ENCODE measurements at places on chromosomes 7 and 10. TPM values are rescaled to one million over a fixed set of nuclear protein-coding genes. Genes with fewer than 3 reads are reported as not detected.

GRCh38 chr10:131089861-131090260, 221.7 kb downstream of the TCERG1L start:
- H3K4me1 ChIP-seq, result no peaks in the 10 kb centered on the region
- no peak overlapping the region for H3K27ac ChIP-seq
- H3K4me3 ChIP-seq, result no peak overlapping the region
- DNase-seq, result no peak
- H3K36me3 ChIP-seq, result no peaks in the 10 kb centered on the region
- no peaks in the 10 kb centered on the region for H3K27me3 ChIP-seq

- H3K36me3 ChIP-seq, result no peaks in the 10 kb centered on the region
- H3K4me3 ChIP-seq, result no peak overlapping the region
- no peaks in the 10 kb centered on the region for H3K4me1 ChIP-seq
- H3K27me3 ChIP-seq, result no peaks in the 10 kb centered on the region
These were observed 44.7 kb downstream of the MYO3A start for GRCh38 chr10:25978771-25979170.

- H3K4me3 ChIP-seq, result no peak overlapping the region
- no peaks in the 10 kb centered on the region for H3K36me3 ChIP-seq
- H3K27me3 ChIP-seq, result no peaks in the 10 kb centered on the region
- H3K27ac ChIP-seq, result no peak overlapping the region
- no peak for DNase-seq
- H3K4me1 ChIP-seq, result peaks cover 23% of the 10 kb centered on the region
These were observed 98.2 kb downstream of the SORBS1 start for GRCh38 chr10:95462740-95463667.

GRCh38 chr10:32347363-32348022, 535 bp upstream of the EPC1 start:
- H3K4me3 ChIP-seq, result peak overlapping the region; percentile 97
- H3K27me3 ChIP-seq, result no peaks in the 10 kb centered on the region
- H3K27ac ChIP-seq, result peak overlapping the region; percentile 100
- peaks cover 24% of the 10 kb centered on the region for H3K36me3 ChIP-seq
- H3K4me1 ChIP-seq, result peaks cover 4% of the 10 kb centered on the region
- no peak for DNase-seq

The ARMC3 gene
- total RNA-seq, result not detected

The MOSPD3 gene
- 13.8 TPM for total RNA-seq

DNA sequence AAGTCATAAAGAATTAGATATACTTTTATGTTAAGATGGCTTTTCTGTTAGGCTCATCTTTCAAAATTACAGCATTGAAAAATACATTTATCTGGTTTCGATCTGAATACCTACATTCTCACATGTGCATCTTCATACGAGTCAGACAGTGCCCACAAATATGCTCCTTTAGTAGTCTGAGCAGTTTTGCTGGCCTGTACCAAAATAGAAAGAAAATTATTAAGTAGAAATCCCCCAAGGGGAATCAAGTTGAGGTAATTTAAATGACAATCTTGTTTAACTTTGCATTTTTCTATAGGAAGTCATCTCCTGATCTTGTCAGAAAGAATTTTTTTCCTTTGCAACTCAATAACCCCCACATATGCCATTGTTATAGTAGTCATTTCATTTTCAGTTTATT, 287.4 kb upstream of the SEMA3D start:
- no peaks in the 10 kb centered on the region for H3K4me1 ChIP-seq
- H3K27ac ChIP-seq, result no peak overlapping the region
- no peak overlapping the region for H3K4me3 ChIP-seq
- no peak for DNase-seq

DNA sequence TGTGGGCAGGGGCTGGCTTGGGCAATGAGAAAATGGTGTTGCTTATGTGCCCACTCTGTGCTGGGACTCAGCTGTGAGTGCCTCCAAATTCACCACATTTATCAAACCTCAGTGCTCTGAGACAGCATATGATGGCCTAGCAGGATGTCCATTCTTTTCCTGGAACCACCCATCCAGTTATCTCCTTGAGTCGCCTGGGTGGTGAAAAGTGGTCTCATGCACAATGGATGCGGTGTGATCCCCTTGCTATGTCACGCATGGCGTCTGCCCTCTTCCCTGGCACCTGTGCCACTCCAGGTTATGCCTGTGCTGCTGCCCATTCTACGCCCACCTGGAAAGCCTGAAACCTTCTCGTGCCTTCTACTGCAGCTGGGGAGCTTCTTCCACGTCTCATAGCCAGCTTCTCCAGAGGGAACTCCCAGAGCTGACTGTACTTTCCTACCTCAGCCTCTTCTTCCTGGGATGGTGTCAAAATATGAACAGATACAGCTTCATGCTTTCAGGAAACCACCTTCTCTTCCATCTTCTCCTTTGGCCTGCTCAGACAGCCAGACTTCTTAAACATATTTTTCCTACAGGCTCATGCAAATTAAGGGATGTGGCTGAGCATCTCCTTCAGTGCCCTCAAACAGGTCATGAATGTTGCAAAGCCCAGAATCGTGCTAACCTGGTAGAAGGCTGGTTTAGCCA, 147.3 kb downstream of the PFKFB3 start:
- H3K4me1 ChIP-seq, result no peaks in the 10 kb centered on the region
- H3K36me3 ChIP-seq, result no peaks in the 10 kb centered on the region
- no peak overlapping the region for H3K4me3 ChIP-seq
- H3K27me3 ChIP-seq, result no peaks in the 10 kb centered on the region

The VGF gene
- total RNA-seq, result 0.18 TPM

DNA sequence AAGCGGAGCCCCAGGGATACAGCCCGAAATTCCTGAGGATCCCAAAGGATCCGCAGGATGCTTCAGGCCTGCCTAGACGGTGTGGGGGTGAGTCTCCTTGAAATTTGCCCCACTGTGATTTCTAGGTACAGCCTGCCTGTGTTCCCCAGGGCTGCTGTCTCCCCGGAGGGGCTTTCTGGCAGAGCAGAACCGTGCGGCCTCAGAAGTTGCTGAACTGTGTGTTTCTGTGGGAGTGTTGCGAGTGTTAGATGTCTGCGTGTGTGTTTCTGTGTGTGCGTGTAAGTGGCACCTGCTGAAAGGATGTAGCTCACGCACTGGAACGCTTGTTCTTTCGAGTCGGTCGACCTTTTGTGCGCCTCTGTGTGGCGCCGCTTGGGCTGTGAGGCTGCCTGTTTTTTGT, 27.8 kb upstream of the ZNF273 start:
- no peaks in the 10 kb centered on the region for H3K27me3 ChIP-seq
- H3K36me3 ChIP-seq, result no peaks in the 10 kb centered on the region
- no peak for DNase-seq
- no peak overlapping the region for H3K27ac ChIP-seq
- H3K4me1 ChIP-seq, result no peaks in the 10 kb centered on the region
- no peak overlapping the region for H3K4me3 ChIP-seq

DNA sequence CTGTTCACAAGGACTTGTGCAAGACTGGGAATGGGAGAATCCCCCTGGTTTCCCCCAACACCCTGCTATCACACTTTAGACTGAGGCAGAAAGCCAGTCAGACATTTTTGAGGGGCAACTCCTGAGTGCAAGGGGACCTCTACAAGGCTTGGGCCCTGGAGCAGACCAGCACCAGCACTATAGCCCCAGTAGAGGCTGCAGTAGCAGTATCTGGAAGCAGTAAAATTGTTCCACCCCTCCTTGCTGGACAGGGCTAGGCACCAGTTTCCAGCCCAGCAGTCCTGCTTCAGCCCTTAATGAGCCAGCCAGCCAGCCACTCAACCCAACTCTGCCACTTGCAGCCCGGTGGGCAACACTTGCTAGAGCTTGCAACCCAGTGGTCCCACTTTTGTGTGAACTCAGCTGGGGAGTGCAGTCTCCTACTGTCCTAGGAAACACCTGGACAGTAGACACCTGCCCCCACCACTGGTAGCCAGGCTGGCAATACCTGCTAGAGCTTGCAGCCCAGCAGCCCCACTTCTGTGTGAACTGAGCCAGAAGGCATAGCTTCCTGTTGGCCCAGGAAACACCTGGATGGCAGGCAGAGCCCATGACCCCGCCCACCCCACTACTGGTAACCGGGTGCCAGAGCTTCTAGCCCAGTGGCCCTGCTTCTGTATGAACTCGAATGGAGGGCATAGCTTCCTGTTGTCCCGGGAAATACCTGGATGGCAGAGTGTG, 65.0 kb downstream of the FBXL13 start:
- H3K27ac ChIP-seq, result no peak overlapping the region
- H3K4me3 ChIP-seq, result no peak overlapping the region
- no peaks in the 10 kb centered on the region for H3K27me3 ChIP-seq
- H3K36me3 ChIP-seq, result no peaks in the 10 kb centered on the region
- H3K4me1 ChIP-seq, result no peaks in the 10 kb centered on the region

- H3K27ac ChIP-seq, result no peak overlapping the region
- peaks cover 4% of the 10 kb centered on the region for H3K4me1 ChIP-seq
- H3K4me3 ChIP-seq, result no peak overlapping the region
- DNase-seq, result peak; percentile 8
- no peaks in the 10 kb centered on the region for H3K36me3 ChIP-seq
- no peaks in the 10 kb centered on the region for H3K27me3 ChIP-seq
These were observed 135.7 kb downstream of the MAGI2 start for GRCh38 chr7:79317728-79318127.

DNA sequence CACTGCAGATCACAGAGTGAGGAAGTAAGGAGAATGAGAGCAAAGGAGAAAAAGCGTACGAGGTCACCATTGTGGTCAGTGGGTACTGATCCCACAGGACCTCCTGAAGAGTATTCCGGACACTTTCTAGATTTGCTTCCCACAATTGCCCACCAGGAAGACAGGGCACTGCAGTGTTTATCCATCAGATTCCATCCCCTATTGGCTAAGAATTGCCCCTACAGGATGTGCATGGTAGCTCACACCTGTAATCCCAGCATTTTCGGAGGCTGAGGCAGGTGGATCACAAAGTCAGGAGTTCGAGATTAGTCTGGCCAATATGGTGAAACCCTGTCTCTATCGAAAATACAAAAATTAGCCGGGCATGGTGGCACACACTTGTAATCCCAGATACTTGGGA, 5.3 kb upstream of the FHIP2A start:
- no peak for DNase-seq
- H3K27ac ChIP-seq, result no peak overlapping the region
- H3K36me3 ChIP-seq, result no peaks in the 10 kb centered on the region
- peaks cover 9% of the 10 kb centered on the region for H3K4me1 ChIP-seq
- no peaks in the 10 kb centered on the region for H3K27me3 ChIP-seq

GRCh38 chr7:111752022-111752582, 189.8 kb upstream of the IMMP2L start:
- H3K27me3 ChIP-seq, result no peaks in the 10 kb centered on the region
- no peaks in the 10 kb centered on the region for H3K36me3 ChIP-seq
- H3K27ac ChIP-seq, result no peak overlapping the region
- peak; percentile 89 for DNase-seq
- no peak overlapping the region for H3K4me3 ChIP-seq
- H3K4me1 ChIP-seq, result no peaks in the 10 kb centered on the region

GRCh38 chr10:132001238-132001972, 19.7 kb upstream of the BNIP3 start:
- no peaks in the 10 kb centered on the region for H3K27me3 ChIP-seq
- no peak overlapping the region for H3K4me3 ChIP-seq
- no peaks in the 10 kb centered on the region for H3K36me3 ChIP-seq
- no peak for DNase-seq
- no peaks in the 10 kb centered on the region for H3K4me1 ChIP-seq
- H3K27ac ChIP-seq, result no peak overlapping the region

DNA sequence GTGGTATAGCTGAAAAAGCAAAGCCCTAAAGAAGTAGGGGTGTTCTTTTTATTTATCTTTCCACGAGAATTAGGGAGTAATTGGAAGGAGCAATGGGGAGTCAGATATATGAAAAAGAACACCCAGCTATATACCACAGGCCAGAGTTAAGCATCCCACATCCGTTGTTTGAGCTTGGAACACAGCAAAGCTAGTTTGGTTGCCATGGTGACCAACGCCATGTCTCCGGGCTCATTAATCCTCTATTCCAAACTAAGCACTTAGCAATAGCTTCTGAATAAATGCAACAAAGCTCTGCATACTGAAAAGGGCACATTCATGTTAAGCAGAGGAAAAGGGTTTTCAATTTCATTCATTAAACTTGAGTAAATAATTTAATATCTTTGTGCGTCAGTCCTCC, 23.5 kb downstream of the ASB4 start:
- no peaks in the 10 kb centered on the region for H3K36me3 ChIP-seq
- no peaks in the 10 kb centered on the region for H3K27me3 ChIP-seq
- H3K4me1 ChIP-seq, result peaks cover 9% of the 10 kb centered on the region
- H3K27ac ChIP-seq, result no peak overlapping the region
- peak; percentile 94 for DNase-seq

The LIPK gene
- not detected for total RNA-seq

GRCh38 chr10:125004571-125005311, 62.8 kb downstream of the ZRANB1 start:
- H3K27ac ChIP-seq, result no peak overlapping the region
- H3K27me3 ChIP-seq, result no peaks in the 10 kb centered on the region
- DNase-seq, result no peak
- 0 out of 2 replicates have a peak, but pooled peaks cover 8% of the 10 kb centered on the region for H3K36me3 ChIP-seq
- no peak overlapping the region for H3K4me3 ChIP-seq

DNA sequence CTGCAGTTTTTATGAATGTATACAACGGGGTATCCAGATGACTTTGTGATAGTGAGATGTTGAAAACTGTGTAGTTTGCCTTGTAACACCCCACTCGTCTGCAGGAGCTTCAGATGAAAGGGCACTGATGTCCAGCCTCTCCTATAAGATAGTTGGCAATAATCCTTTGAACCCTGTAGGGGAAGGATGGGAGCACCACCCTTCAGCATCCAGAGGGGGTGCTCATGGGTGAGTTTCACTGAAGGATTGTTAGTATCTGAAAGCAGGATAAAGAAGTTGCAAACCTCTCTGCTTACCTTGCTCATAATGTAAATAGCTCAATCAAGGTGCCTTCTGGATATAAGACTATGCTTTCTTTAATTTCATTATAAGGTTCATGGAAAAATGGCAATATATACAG, 201.5 kb downstream of the TMEM178B start:
- H3K4me1 ChIP-seq, result no peaks in the 10 kb centered on the region
- H3K27me3 ChIP-seq, result peaks cover 6% of the 10 kb centered on the region
- H3K27ac ChIP-seq, result no peak overlapping the region

GRCh38 chr7:11469028-11469745, 362.8 kb downstream of the THSD7A start:
- H3K27me3 ChIP-seq, result no peaks in the 10 kb centered on the region
- DNase-seq, result no peak
- no peak overlapping the region for H3K27ac ChIP-seq

GRCh38 chr10:103855424-103855823, at the start of gene SH3PXD2A:
SH3PXD2A (minus strand) TSS chr10:103855576; CDS start chr10:103855266, 310 bp downstream.
- H3K4me1 ChIP-seq, result peaks cover 13% of the 10 kb centered on the region
- H3K27me3 ChIP-seq, result no peaks in the 10 kb centered on the region
- H3K4me3 ChIP-seq, result peak within 1 kb of the TSS; percentile 76
- DNase-seq, result peak; percentile 62
- no peaks in the 10 kb centered on the region for H3K36me3 ChIP-seq

GRCh38 chr7:28685242-28685643, 272.9 kb downstream of the TRIL start:
- H3K4me1 ChIP-seq, result peaks cover 25% of the 10 kb centered on the region
- H3K27me3 ChIP-seq, result no peaks in the 10 kb centered on the region
- H3K27ac ChIP-seq, result peak overlapping the region; percentile 96
- H3K4me3 ChIP-seq, result peak overlapping the region; percentile 66

DNA sequence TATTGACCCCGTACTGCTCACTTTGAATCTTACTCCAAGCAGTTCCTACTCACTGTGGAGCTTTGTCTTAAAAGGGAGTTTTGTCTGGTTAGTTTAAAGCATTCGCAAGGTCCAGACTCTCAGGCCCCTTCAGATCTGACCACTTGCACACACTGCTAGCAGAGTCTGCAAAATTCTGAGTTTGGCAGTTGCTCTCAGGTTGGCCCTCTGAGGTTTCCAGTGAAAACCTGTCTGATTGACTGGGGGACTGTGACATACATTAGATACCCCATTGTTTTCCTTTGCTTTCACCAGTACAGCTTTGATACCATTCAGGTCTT, 149.2 kb downstream of the XPNPEP1 start:
- no peaks in the 10 kb centered on the region for H3K27me3 ChIP-seq
- H3K27ac ChIP-seq, result no peak overlapping the region
- 0 out of 2 replicates have a peak, but pooled peaks cover 2% of the 10 kb centered on the region for H3K4me1 ChIP-seq
- no peak overlapping the region for H3K4me3 ChIP-seq
- no peaks in the 10 kb centered on the region for H3K36me3 ChIP-seq
